ENCODE measurements at places on chromosomes 2 and 18.

- no peak for DNase-seq
Observed at GRCh38 chr2:26387189-26387588, 14.5 kb upstream of the DRC1 start.

- no peak for DNase-seq
Observed at GRCh38 chr2:183035298-183035953, 2.8 kb downstream of the NCKAP1 start.

GRCh38 chr2:129705085-129705484 is 274.4 kb upstream of the RAB6C start:
- DNase-seq = no peak

DNA sequence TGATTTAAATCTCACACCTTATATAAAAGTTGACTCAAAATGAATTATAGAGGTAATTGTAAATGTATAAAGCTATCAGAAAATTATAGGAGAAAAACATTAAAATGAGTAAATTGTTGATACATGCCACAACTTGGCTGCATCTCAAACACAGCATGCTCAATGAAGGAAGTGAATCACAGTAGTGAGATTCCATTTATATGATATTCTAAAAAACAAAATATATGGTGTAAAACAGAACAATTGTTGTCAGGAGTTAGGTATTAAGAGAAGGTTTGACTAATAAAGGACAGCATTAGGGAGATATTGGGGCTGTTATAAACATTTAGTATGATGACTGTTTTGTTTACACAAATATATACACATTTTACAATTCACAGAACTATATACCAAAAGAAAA is 356.6 kb upstream of the CELF4 start:
- DNase-seq = no peak

- DNase-seq = no peak
Observed at GRCh38 chr2:217489145-217489960, 513.4 kb downstream of the TNS1 start.

Measured in CD4-positive, alpha-beta memory T cell (primary cell).